Left forelimb (tissue), 1 donor: ENCODE measurements at places on chromosomes 1 and 21.

DNA sequence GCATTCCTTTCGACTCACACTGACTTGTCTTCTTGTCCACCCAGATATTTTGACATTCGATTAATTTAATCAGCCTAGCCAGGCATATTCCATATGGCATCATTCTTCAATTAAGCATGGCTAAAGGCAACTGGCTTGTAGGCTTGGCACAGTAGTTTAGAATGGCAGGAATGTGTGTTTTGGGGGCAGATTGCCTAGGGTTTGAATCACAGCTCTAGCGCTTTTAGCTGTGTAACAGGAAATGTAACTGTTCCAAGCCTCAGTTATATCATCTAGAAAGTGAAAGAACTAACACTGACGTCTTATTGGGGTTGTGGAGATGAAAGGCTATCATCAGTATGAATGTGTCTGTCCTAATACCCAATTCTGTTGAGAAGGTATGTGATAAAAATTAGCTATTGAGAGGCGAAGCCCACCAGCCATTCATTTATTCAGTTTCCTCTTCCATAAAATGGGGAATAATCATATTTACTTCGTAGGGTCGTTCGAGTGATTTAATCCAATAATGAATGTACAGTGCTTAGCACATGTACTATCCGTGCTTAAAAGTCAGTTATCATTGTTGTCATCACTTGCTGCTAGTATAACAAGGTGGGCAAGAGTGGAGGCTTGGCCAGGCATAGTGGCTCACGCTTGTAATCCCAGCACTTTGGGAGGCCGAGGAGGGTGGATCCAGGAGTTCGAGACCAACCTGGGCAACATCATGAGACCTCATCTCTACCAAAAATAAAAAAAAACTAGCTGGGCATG, 41.6 kb upstream of the GRHL3 start:
- DNase-seq, result no peak

GRCh38 chr1:160076295-160076694, 5.0 kb upstream of the KCNJ9 start:
- no peak for DNase-seq

DNA sequence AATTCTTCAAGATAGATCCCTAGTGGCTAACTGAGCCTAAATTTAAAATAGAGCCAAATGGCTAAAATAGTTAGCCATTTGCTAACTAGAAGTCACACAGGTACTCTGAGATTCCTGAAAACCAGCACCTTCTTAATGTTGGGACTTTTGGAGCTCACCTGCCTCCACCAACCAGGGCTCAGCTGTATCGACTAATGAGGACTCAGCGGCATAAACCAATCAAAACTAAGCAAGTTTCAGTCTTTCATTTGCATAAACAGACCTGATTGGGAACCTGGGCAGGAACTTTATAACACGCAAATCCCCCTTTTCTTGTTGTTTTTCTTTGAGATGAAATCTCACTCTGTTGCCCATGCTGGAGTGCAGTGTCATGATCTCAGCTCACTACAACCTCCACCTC, 28.5 kb downstream of the TNFRSF9 start:
- DNase-seq, result no peak

DNA sequence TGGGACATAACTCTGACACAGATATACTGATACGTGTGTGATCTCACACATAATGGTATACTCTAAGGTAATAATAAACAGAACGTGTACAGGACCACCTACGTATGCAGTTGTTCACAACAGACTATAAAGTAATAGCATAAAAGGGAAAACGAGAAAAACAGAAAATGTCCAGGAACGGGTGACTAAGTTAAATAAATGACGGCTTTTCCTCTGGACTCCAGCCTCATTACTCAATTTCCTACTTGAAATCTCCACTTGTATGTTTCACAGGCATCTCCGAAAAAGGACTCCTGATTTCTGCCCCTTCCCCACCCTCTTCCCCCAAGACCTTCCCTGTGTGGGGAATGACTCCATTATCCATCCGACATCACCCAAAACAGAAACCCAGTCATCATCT, 95.1 kb downstream of the JAK1 start:
- no peak for DNase-seq
